RKO (cell line): ENCODE measurements at places on chromosomes 16 and 17.

- DNase-seq: no peak
Observed at GRCh38 chr16:52805559-52806168, 247.0 kb downstream of the CHD9NB start.

DNA sequence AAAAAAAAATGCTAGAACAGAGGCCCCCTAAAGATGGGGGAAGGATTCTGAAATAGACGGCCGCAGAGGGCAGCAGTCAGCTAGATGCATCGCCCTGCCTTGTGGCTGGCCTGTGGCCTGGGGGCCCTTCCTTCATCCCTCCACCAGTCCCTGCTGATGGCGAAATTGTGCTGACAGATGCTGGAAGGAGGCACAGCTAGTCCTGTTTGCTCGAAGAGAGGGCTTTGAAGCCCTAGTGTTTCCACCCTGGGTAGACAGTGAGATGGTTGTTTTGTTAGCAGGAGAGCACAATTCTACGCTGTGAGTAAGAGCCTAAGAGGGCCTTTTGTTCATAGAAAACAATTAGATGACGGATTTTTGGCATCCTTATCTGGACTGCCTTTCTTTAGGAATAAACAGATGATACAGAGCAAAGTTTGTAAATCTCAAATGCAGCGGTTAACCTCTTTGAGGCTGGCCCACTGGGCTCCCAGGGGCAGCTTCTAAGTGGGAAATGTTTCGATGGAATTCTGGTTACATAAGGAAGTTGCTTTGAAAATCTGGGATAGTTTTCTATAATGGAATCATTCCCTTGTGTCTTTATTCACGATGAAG, 23.0 kb downstream of the VPS35L start:
- no peak for DNase-seq

DNA sequence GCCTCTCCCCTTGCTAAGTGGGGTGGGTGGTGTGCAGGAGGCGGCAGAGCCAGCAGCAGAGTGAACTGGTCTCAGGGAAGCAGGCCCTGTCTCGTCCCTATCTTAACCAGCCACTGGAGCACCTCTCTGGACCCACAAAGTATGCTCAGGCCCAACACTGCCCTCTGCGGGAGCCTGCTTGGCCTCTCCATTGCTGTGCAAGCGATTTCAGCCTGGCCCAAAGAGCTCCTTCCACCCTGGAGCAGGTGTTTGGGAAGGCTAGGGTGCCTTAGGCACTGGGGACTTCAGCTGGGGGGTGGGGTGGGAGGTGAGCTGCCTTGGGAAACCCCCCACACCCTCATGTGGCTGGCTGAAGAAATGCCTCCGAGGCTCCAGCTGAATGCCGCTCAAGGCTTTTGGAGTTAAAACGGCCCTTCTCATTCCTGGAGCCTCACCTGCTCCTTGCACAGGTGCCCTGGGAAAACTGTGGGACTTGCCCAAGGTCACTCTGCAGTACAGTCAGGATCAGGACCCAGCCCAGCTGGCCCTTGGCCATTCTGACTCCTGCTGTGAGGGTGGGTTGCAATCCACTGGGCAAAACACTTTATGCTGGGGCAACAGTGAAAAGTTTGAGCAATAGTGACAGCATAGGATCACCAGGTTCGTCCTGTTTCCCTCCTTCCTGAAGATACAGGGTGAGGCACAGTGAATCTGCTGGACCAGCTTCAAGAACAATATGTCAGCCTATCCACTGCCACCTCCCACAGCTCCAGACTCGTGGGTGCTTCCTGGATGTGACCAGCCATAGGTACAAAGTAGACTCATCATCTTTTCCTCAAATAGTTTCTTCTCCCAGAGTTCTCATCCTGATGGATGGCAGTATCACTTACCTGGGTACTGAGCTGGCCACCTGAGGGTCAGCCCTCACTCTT, 5.9 kb upstream of the UBE2O start:
- peak; percentile 64 for DNase-seq

- DNase-seq: no peak
Observed at GRCh38 chr16:21614896-21615295, 15.5 kb downstream of the METTL9 start.

DNA sequence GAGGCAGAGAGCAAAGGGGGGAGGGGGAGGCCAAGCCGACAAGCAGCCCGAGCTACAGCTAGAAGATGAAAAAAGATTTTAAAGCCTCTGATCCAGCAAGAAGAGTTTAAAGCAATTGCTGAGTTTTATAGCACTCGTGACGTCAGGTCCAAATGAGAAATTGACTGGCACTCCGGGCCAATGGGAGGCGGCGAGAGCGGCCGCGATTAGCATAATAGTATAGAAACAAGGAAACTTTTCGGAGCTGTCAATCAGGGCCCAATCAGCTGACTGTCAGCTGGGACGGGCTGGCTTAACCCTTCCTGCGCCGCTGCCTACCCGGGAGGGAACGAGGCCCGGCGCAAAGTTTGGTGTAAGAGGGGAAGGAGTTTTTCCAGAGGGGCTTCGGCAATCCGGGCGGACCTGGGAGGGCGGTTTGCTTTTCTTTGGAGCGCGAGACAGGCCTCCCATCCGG, at the start of gene MAF:
TSS of gene MAF (minus strand) at position 100 of the 454 bp plus-strand sequence. CDS start 835 bp downstream, outside the sequence.
- DNase-seq: peak; percentile 65
